ENCODE measurements at places on chromosomes 7 and 10.

DNA sequence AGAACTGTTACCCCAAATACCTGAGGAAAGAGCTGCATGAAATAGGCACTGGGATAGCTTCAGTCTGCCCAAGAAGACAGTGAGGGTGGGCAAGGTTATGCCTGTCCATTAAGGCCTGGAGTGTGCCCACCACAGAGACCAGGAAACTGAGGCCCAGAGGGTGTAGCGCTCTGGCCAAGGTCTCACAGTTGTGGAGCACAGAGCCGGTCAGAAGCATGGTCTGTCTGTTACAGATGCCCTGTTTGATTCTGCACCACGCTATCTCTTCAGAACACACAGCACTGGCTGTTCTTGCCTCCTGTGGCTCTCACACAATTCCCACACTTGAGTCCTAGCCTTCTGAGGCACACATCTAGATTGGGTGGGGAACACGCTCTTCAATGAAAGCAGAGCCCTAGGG lies 261.4 kb downstream of the GRID1 start:
- no peaks in the 10 kb centered on the region for H3K4me1 ChIP-seq
- no peak for DNase-seq
- no peaks in the 10 kb centered on the region for H3K27me3 ChIP-seq

DNA sequence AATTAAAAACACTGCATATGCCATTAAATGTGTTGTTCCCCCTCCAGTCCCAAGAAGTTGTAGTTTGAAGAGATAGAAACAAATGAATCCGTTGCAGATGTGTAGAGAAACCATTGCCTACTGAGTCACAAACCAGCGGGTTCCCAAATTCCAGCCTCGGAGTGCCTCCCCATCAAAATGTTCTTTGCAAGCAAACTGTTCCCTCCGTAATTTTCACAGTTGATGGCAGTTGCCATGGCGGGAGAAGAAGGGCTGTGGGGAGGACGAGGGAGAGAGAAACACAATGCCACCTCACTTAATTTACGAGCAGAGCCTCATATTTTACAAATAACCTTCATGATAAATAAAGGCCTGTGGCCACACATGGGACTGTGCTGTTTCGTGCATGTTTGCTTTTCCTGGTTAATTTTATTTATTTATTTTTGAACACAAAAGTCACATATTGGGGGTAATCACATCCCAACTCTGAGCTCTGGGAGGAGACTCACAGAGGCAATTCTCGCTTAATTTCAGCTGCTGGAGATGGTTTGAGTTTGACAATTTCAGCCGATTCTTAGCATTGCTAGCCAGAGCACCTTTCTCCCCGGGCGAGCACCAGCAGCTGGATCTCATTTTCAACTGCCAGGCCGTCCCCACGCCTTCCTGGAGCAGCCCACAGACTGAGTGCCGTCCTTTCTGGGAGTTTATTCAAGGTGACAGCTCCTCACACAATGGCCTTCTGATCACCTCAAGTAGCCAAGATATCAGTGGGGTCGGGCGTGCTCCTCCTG lies 1084.2 kb downstream of the KCNMA1 start:
- no peak overlapping the region for H3K27ac ChIP-seq
- peaks cover 6% of the 10 kb centered on the region for H3K4me1 ChIP-seq
- H3K27me3 ChIP-seq, result no peaks in the 10 kb centered on the region

- no peak for DNase-seq
- no peaks in the 10 kb centered on the region for H3K36me3 ChIP-seq
- H3K27ac ChIP-seq, result no peak overlapping the region
- H3K27me3 ChIP-seq, result no peaks in the 10 kb centered on the region
- no peak overlapping the region for H3K4me3 ChIP-seq
Observed at GRCh38 chr10:132555648-132556575, 18.3 kb downstream of the INPP5A start.

- H3K4me3 ChIP-seq, result no peak overlapping the region
- H3K4me1 ChIP-seq, result peaks cover 31% of the 10 kb centered on the region
- DNase-seq, result no peak
Observed at GRCh38 chr7:774161-775109, 47.4 kb upstream of the PRKAR1B start.

GRCh38 chr10:132541601-132542011 lies 4.0 kb downstream of the INPP5A start:
- DNase-seq, result peak; percentile 39
- no peaks in the 10 kb centered on the region for H3K27me3 ChIP-seq
- no peak overlapping the region for H3K4me3 ChIP-seq
- no peaks in the 10 kb centered on the region for H3K36me3 ChIP-seq
- no peak overlapping the region for H3K27ac ChIP-seq
- peaks cover 67% of the 10 kb centered on the region for H3K4me1 ChIP-seq

- no peak overlapping the region for H3K4me3 ChIP-seq
- no peak overlapping the region for H3K27ac ChIP-seq
- no peaks in the 10 kb centered on the region for H3K36me3 ChIP-seq
- no peaks in the 10 kb centered on the region for H3K27me3 ChIP-seq
- DNase-seq, result no peak
Observed at GRCh38 chr7:13188236-13188805, 500.9 kb downstream of the ARL4A start.

DNA sequence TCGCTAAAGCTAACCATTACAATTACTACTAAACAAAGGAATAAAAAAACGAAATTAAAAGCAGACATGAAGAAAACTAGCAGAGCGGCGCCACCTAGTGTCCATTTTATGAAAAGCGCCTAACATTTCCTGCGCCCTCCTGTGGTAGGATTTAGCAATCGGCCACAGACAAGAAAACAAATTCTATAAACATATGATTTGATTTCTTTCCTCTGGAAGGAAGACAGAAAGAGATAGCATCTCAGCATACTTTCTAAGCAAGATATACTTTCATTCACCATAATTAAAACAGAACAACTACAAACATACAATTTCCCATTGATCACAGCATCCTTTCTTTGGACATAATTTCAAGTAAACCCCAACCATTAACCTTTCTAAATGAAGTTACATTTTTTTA lies 337.7 kb upstream of the NPVF start:
- H3K27ac ChIP-seq, result peak overlapping the region; percentile 72
- no peaks in the 10 kb centered on the region for H3K27me3 ChIP-seq
- DNase-seq, result peak; percentile 58
- H3K36me3 ChIP-seq, result no peaks in the 10 kb centered on the region

DNA sequence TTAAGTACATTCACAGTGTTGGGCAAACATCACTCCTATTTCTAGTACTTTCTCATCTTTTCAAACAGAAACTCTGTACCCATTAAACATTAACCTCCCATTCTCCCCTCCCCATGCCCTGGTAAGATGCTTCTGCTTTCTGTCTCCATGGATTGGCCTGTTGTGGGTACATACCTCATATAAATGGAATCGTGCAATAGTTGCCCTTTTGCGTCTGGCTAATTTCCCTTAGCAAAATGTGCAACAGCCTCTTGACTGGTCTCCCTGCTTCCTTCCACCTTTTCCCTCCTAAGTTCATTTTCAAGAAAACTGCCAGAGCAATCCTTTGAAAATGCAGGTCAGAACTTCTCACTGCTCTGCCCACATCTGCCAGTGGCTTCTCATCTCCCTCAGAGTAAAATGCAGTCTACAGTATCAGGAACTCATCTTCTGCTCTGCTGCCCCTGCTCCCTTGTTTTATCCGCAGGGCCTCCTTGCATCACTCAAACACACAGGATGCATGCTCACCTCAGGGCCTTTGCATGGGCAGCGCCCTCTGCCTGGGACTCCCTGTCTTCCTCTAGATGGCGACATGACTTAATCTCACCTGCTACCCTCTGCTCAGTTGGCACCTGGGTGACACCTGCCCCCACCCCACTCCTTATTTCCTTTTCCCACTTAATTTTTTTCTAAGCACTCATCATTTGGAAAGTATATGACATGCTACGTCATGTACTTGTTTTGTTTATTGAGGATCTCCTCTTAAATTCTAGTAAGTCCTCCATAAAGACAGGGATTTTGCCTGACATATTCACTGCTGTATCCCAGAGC lies 44.3 kb upstream of the ECHDC3 start:
- no peaks in the 10 kb centered on the region for H3K27me3 ChIP-seq
- DNase-seq, result no peak
- no peaks in the 10 kb centered on the region for H3K36me3 ChIP-seq
- H3K4me1 ChIP-seq, result no peaks in the 10 kb centered on the region
- H3K4me3 ChIP-seq, result no peak overlapping the region

DNA sequence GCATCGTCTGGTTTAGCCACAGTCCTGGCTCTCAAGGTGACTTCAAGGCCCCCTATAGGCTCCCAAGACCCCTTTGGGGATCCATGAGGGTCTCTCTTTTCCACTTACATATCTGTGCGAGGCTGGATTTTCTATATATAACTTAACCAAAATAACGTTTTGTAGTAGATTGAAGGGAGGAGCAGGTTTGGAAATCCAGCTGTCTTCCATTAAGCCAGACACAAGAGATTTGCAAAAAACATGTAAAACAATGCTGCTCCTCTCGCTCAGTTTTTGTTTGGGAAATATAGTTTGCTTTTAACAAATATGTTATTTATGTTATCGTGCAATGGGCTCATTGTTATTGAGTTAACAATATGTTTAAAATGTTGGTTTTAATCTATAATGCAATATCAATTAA lies 811.2 kb downstream of the TYW1 start:
- H3K36me3 ChIP-seq, result no peaks in the 10 kb centered on the region
- H3K4me3 ChIP-seq, result no peak overlapping the region
- no peaks in the 10 kb centered on the region for H3K4me1 ChIP-seq
- DNase-seq, result no peak

- DNase-seq, result no peak
- H3K36me3 ChIP-seq, result no peaks in the 10 kb centered on the region
- no peaks in the 10 kb centered on the region for H3K4me1 ChIP-seq
- H3K27me3 ChIP-seq, result peaks cover 9% of the 10 kb centered on the region
- H3K4me3 ChIP-seq, result no peak overlapping the region
- H3K27ac ChIP-seq, result no peak overlapping the region
Observed at GRCh38 chr10:113555751-113556150, 2.9 kb downstream of the HABP2 start.

DNA sequence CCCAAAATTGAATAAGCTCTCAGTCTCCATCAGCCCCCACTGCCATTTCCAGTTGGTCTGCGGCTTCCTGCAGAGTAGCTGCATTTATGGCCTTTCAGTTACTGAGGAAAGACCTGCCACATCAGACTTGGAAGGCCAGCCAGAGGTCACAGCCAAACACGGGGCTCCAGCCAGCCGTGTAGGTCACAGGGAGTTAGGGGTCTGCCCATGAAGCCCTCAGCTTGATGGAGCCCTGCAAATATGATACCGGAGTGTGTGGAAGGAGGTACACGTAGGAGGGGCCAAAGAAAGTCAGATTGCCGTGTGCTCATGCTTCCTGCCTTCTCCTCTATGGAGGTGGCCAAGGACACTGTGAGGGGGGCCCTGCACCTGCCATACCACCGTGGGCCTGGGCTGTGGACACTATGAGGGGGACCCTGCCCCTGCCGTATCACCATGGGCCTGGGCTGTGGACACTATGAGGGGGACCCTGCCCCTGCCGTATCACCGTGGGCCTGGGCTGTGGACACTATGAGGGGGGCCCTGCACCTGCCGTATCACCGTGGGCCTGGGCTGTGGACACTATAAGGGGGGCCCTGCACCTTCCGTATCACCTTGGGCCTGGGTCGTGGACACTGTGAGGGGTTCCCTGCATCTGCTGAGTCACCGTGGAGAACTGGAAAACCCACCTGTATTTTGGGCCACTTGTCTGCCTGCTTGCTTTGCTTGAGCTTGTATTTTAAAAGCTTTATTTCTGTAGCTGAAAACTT lies 335.7 kb upstream of the SHH start:
- H3K27me3 ChIP-seq, result no peaks in the 10 kb centered on the region
- no peaks in the 10 kb centered on the region for H3K4me1 ChIP-seq
- DNase-seq, result no peak
- H3K36me3 ChIP-seq, result no peaks in the 10 kb centered on the region
- H3K4me3 ChIP-seq, result no peak overlapping the region

DNA sequence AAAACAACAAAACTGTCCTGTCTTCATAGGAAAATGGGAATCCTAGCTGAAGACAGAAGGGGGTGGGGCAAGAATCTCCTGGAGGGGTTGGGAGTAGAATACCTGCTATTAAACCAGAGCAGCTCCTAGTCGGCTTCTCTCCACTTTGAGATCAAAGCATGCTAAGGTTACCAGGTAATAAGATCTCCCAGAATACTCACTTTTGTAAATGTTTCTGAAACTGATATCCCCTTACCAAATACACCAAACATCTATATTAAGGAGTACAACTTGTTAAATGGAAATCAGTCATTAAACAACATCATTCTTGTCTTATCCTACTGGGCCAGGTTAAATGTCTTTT lies 29.5 kb upstream of the DAGLB start:
- peaks cover 69% of the 10 kb centered on the region for H3K4me1 ChIP-seq
- peaks cover 11% of the 10 kb centered on the region for H3K36me3 ChIP-seq
- no peaks in the 10 kb centered on the region for H3K27me3 ChIP-seq
- DNase-seq, result no peak
- H3K27ac ChIP-seq, result no peak overlapping the region

DNA sequence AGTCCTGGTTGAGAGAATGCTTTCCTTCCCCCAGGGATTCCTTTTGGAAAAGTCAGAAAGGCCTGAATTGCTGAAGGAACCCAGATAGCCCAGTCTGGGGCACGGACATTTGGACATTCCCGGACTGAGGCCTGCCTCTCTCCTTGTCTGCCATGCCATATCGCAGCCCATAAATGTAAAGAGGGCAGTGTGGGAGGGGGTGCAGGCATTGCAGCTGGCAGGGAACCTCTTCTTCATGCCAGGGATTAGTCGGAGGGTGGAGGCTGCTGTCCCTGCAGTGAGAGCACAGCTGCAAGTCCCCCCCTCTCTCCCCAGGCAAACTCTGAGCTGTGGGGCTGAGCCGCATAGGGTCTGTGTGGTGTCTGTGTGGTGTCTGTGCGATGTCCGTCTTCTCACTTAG lies 486.0 kb upstream of the MKI67 start:
- H3K36me3 ChIP-seq, result no peaks in the 10 kb centered on the region
- DNase-seq, result no peak
- no peak overlapping the region for H3K4me3 ChIP-seq
- no peaks in the 10 kb centered on the region for H3K27me3 ChIP-seq
- H3K27ac ChIP-seq, result no peak overlapping the region
- no peaks in the 10 kb centered on the region for H3K4me1 ChIP-seq

DNA sequence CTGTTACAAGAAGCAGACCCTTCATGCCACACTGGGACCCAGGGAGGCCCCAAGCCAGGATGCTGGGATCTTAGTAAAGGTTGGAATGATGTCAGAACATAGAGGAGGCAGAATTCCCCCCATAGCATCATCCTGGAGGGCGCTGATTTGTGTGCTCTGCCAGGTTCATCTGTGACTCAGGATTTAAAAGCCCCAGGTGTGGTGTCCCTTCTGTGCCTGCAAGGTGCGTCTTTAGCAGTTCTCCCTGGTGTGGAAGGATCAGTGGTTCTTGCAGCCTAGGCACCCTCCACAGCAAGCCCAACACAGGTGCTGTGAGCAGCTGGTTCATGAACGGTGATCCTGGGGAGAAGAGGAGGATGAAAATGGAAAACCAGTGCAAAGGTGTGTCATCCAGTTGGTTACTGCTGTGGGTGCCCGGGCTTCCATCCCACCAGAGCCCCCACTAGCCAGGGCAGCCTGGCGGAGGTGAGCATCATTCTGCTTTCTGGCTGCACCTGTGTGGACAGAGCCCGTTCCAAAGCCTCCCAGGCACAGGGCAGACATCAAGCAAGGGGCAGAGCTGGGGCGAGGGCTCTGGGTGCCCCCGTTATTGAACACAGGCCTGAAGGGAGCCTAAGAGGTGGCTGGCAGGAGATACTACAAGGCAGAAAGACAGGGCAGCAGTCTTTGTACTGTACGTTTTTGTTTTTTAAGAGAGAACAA lies 49.5 kb downstream of the IKZF1 start:
- no peaks in the 10 kb centered on the region for H3K36me3 ChIP-seq
- no peaks in the 10 kb centered on the region for H3K27me3 ChIP-seq
- H3K4me3 ChIP-seq, result no peak overlapping the region
- no peak overlapping the region for H3K27ac ChIP-seq

GRCh38 chr7:45610019-45610418 lies 35.9 kb downstream of the ADCY1 start:
- DNase-seq, result no peak
- no peaks in the 10 kb centered on the region for H3K36me3 ChIP-seq
- no peak overlapping the region for H3K27ac ChIP-seq
- no peaks in the 10 kb centered on the region for H3K4me1 ChIP-seq
- no peak overlapping the region for H3K4me3 ChIP-seq
- H3K27me3 ChIP-seq, result no peaks in the 10 kb centered on the region

Data from tibial artery (tissue), 4 donors.